Suprapubic skin (tissue), 4 donors: ENCODE measurements at places on chromosomes 3 and 15. TPM values are rescaled to one million over a fixed set of nuclear protein-coding genes. Genes with fewer than 3 reads are reported as not detected.

Gene SERINC4
- 0.62 TPM for total RNA-seq

Gene SCN5A
- 0.15 TPM for total RNA-seq

DNA sequence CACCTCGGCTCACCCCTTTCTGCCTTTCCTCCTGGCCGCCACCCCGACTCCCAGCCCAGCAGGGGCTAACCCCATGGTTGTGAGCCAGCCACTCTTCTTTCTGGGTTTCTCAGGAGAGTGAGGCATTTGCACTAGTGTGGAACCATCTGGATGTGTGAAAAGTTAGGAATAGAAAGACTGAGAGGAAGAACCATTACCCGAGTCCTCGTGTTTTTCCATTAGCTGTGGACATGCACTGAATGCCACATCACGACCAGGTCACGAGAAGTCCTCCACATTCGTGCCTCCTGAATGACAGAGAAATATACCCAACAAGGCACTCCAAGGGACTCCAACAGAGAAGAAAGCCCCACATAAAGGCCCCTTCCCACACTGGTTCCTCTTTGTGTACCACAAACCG lies 18.0 kb upstream of the RAD18 start:
- peaks cover 8% of the 10 kb centered on the region for H3K27me3 ChIP-seq
- H3K36me3 ChIP-seq: peaks cover 2% of the 10 kb centered on the region
- H3K27ac ChIP-seq: no peak overlapping the region
- H3K4me3 ChIP-seq: no peak overlapping the region

DNA sequence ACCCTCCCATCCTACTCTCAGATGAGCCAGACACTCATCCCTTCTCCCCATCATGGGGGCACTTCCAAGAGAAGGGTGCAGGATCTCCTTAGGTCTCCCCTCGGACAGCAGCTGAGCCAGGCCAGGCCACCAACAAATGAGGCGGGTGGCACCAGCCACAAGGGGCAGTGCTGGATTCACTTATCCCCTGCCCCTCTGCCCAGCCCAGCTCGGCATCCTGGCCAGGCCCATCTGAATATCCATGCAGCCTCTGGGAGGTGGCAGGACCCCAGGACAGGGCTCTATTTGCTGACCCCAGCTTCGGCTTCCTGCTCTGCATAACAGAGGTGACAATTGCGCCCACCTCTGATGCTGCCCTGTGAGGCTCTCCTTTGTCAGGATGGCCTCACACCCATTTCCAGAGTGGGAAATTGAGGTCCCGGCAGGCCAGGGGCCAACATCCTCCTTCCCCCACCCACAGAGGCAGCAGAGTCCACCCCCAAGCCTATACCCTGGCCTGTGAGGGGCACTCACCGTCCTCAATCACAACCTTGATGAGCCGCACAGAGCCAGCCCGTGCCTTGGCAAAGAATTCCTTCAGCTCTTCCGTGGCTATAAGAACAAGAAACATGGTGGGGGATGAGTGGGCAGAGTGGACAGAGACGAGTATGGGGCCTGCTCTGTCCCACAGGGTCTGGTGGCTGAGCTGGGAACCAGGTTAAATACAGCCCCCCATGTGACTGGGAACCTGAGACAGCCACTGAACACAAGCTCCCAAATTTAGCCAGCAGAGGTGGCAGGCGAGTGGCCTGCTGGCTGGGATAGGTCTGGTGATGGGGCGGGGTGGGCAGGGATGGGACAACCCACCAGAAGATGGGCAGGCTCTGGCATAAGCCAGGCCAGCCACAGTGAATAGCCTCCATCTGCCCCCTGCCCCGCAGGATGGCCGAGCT lies 4.2 kb downstream of the TWF2 start:
- no peak overlapping the region for H3K4me3 ChIP-seq
- H3K36me3 ChIP-seq: peaks cover 43% of the 10 kb centered on the region
- DNase-seq: no peak
- no peaks in the 10 kb centered on the region for H3K27me3 ChIP-seq

Gene LRRIQ4
- not detected for total RNA-seq

Gene CCDC71
- 35.2 TPM for total RNA-seq

- no peak overlapping the region for H3K4me3 ChIP-seq
- H3K27me3 ChIP-seq: no peaks in the 10 kb centered on the region
- no peaks in the 10 kb centered on the region for H3K4me1 ChIP-seq
Observed at GRCh38 chr15:36653851-36654250, 74.4 kb downstream of the CDIN1 start.

Gene SLC24A5
- total RNA-seq: 8.4 TPM

- H3K4me3 ChIP-seq: no peak overlapping the region
- DNase-seq: no peak
- H3K36me3 ChIP-seq: peaks cover 20% of the 10 kb centered on the region
- H3K4me1 ChIP-seq: peaks cover 42% of the 10 kb centered on the region
- H3K27me3 ChIP-seq: no peaks in the 10 kb centered on the region
Observed at GRCh38 chr3:49009396-49009795, 2.2 kb downstream of the WDR6 start.

Gene NPAP1
- total RNA-seq: not detected

Gene VGLL3
- total RNA-seq: 6.2 TPM

Gene GNAI2
- total RNA-seq: 70.9 TPM

Gene GXYLT2
- 1.1 TPM for total RNA-seq

Gene RTP3
- total RNA-seq: not detected

- H3K4me3 ChIP-seq: no peak overlapping the region
- no peak overlapping the region for H3K27ac ChIP-seq
- no peaks in the 10 kb centered on the region for H3K27me3 ChIP-seq
- no peaks in the 10 kb centered on the region for H3K4me1 ChIP-seq
Observed at GRCh38 chr3:89155811-89156210, 48.4 kb downstream of the EPHA3 start.

GRCh38 chr15:101451266-101451799 lies 38.2 kb downstream of the PCSK6 start:
- peak overlapping the region; percentile 48 for H3K27ac ChIP-seq
- no peak for DNase-seq
- H3K4me1 ChIP-seq: peaks cover 24% of the 10 kb centered on the region
- H3K27me3 ChIP-seq: no peaks in the 10 kb centered on the region
- H3K4me3 ChIP-seq: no peak overlapping the region

DNA sequence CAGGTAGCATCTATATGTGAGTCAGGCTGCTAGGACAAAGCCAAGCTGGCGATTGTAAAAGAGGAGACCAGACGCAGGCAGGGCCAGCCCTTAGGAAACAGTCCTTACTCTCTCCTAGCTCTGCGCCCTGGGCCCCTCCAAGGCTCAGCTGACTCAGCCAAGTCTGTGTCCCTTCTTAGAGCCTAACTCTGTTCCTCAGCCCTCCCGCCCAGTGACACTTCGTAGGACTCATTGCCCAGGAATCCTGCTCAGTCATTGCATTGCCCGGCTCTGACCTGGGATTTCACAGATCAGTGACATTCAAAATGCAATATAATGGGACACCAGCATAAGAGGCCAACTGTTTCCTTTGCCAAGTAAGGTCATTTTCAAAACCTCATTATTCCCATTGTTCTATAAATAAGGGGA lies 244.2 kb downstream of the TLE3 start:
- H3K4me3 ChIP-seq: no peak overlapping the region
- no peak overlapping the region for H3K27ac ChIP-seq
- H3K27me3 ChIP-seq: peaks cover 8% of the 10 kb centered on the region

DNA sequence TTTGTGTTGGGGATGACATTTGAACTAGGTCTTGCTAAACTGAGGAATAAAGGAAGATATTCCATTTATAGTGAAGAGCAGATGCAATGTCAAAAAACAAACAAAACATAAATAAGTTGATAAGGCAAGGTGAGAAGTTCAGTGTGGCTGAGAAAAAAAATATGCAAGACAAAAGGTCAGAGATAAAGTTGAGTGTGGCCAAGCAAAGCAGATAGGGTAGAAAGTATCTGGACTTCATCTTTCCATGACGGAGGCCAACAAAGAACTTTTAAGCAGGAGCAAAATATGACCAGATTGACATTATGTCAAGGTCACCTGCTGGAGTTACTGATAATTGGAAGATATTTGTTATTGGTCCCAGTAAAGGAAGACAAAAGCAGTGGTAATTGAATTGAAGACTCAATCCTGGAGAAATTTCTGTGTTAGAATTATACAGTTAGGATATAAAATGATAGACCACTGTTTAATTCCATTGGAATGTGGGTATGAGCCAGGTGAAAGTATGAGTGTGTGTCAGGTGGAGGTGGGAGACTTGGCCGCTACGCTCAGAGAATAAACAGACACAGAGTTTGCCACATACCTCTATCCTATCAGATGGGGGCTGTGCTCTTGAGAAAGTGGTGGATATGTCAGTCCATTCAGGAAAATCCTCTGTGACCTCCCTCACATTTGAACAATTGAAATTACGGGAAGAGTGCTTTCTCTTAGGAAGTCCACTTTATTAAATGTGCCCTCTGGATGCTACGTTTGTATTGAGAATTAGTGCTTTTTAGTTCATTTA lies 28.1 kb downstream of the ADIPOQ start:
- DNase-seq: no peak
- peaks cover 14% of the 10 kb centered on the region for H3K4me1 ChIP-seq
- H3K36me3 ChIP-seq: no peaks in the 10 kb centered on the region
- no peak overlapping the region for H3K27ac ChIP-seq
- no peak overlapping the region for H3K4me3 ChIP-seq
- H3K27me3 ChIP-seq: no peaks in the 10 kb centered on the region

Gene COL6A6
- not detected for total RNA-seq

DNA sequence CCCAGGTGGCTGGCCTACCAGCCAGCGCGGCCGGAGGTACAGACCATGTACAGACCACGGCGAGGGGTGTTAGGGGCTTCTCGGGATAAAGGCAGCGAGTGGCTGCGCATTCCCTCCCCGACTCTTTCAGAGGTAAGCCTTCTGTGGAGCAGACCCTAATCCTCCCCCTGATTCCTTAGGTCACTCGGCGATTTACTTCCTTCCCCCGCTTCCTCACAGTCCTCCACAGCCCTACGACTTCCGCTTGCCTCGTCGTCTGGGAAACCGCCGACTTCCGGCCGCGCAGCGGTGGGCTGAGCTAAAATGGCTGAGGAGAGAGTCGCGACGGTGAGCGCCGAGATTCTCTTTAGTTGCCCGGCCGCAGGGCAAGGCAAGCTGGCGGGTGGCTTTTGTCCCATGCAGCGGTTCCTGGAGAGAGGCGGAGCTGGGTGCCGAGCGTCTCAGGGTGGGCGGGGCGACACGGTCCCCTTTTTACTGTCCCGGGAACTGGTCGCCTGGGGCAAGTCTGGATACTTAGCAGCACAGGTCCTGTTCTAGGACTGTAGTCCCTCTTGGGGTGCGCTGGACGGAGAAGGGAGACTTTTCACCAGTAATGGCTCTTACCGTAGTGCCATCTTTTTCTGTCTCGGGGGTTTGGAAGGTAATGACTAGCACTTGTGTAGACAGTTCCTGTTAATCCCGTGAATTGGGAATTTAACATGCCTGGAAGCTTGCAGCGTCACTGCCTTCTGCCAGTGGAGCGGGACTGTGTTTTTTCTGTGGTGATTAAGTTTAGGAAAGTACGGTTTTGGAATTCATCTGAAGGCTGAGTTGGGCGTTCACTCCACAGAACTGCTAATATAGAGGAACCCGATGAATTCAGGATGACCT lies at the start of the genes BBS4 and HIGD2B:
BBS4 (plus strand) TSS at position 283 of the 870 bp plus-strand sequence; CDS start at position 304, 21 bp downstream.
HIGD2B (minus strand) TSS at position 258 of the 870 bp plus-strand sequence. CDS start 9,808 bp downstream, outside the sequence.
- no peaks in the 10 kb centered on the region for H3K36me3 ChIP-seq
- peaks cover 19% of the 10 kb centered on the region for H3K4me1 ChIP-seq
- no peaks in the 10 kb centered on the region for H3K27me3 ChIP-seq
- peak within 1 kb of the TSS; percentile 92 for H3K27ac ChIP-seq
- H3K4me3 ChIP-seq: peak within 1 kb of the TSS; percentile 64

Gene GALNT15
- 26.5 TPM for total RNA-seq

DNA sequence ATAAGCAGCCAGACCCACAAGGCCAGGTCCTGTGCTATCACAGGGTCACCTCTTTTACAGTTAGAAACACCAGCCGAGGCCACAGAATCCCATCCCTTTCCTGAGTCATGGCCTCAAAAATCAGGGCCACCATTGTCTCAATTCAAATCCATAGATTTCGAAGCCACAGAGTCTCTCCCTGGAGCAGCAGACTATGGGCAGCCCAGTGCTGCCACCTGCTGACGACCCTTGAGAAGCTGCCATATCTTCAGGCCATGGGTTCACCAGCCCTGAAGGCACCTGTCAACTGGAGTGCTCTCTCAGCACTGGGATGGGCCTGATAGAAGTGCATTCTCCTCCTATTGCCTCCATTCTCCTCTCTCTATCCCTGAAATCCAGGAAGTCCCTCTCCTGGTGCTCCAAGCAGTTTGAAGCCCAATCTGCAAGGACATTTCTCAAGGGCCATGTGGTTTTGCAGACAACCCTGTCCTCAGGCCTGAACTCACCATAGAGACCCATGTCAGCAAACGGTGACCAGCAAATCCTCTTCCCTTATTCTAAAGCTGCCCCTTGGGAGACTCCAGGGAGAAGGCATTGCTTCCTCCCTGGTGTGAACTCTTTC lies 39.6 kb downstream of the TGM4 start:
- H3K4me1 ChIP-seq: no peaks in the 10 kb centered on the region
- H3K36me3 ChIP-seq: peaks cover 26% of the 10 kb centered on the region
- no peak overlapping the region for H3K4me3 ChIP-seq
- no peak for DNase-seq
- peaks cover 7% of the 10 kb centered on the region for H3K27me3 ChIP-seq

Gene MORC1
- not detected for total RNA-seq

DNA sequence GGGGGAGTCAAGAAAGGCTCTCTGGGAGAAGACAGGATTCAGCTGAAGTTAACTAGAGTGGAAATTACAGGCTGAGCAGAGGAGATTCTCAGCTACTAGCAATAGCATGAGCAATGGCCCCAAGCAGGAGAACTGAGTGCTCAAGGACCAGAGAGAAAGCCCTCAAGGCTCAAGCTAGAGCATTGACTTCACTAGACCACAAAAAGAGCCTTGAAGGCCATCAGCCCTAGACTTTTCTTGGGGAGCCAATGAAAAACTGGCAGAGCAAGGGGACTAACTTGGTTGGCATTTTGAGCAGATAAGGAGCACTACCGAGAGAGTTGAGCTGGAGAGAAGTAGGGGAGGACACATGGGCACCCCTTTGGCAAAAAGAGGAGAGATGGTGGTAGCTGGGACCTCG lies 277.6 kb downstream of the FEZF2 start:
- no peak overlapping the region for H3K27ac ChIP-seq
- DNase-seq: no peak
- peaks cover 3% of the 10 kb centered on the region for H3K4me1 ChIP-seq

DNA sequence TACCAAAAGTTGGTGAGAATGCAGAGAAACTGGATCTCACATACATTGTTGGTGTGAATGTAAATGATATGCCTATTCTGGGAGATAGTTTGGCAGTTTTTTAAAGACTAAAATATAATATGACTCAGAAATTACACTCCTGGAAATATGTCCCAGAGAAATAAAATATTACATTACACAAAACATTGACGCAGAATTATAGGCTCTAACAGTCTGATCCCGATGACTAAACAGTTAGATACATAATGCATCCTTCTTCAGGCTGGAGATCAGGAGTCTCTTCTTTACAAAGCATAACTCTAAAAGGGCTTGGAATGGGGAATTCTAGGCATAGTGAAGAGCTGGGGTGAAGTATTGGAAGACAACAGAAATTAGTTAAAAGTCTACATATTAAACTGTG lies 586.2 kb upstream of the NECTIN3 start:
- H3K36me3 ChIP-seq: no peaks in the 10 kb centered on the region
- no peak for DNase-seq
- no peak overlapping the region for H3K27ac ChIP-seq
